Lower lobe of right lung (tissue), 2 donors: ENCODE measurements at places on chromosomes 7 and 10. TPM values are rescaled to one million over a fixed set of nuclear protein-coding genes. Genes with fewer than 3 reads are reported as not detected.

GRCh38 chr7:156604311-156604710 is 36.3 kb upstream of the RNF32 start:
- no peaks in the 10 kb centered on the region for H3K36me3 ChIP-seq
- no peak overlapping the region for H3K4me3 ChIP-seq
- H3K4me1 ChIP-seq, result peaks cover 13% of the 10 kb centered on the region
- DNase-seq, result no peak
- H3K27me3 ChIP-seq, result no peaks in the 10 kb centered on the region

- no peaks in the 10 kb centered on the region for H3K36me3 ChIP-seq
- H3K4me3 ChIP-seq, result no peak overlapping the region
- no peaks in the 10 kb centered on the region for H3K27me3 ChIP-seq
- no peak for DNase-seq
- no peak overlapping the region for H3K27ac ChIP-seq
- no peaks in the 10 kb centered on the region for H3K4me1 ChIP-seq
Observed at GRCh38 chr10:109823196-109823595, 100.1 kb downstream of the XPNPEP1 start.

GRCh38 chr10:133039107-133039802 is 48.5 kb upstream of the ADGRA1 start:
- H3K4me1 ChIP-seq, result no peaks in the 10 kb centered on the region
- no peaks in the 10 kb centered on the region for H3K36me3 ChIP-seq
- DNase-seq, result no peak

DNA sequence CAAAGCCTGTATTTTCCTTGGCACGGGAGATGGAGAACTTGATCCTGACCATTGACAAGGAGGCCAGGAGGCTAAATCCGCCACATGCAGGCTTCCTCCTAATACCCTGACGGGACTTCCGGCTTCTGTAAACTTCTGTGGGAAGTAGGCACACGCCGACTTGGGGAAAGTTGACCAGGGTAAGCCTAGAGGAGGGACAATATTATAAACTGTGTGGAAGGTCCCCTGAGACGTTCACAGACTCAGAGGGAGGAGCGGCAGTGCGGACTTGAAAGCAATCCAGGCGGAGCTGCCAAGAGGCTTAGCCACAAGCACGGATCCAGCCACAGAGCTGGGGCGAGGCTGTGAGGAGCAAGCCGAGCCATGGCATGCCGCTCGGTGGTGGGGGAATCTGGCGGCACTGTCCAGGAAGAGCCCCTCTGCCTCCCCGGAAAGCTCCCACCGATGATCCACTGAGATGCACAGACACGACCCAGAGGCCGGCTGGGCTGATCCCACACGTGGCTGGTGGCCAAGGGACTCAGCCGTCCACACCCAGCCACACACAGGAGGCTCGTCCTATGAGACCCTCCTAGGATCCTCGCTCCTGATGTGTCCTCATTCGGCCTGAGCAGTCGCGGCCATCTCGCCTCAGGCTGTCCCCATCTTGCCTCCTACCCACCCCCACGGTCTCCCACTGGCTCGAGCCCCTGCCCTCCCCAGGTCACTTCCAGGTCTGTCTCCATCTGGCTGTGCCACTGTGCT is 40.0 kb upstream of the INSIG1 start:
- H3K36me3 ChIP-seq, result no peaks in the 10 kb centered on the region
- no peak for DNase-seq
- H3K27ac ChIP-seq, result no peak overlapping the region
- H3K4me3 ChIP-seq, result no peak overlapping the region

DNA sequence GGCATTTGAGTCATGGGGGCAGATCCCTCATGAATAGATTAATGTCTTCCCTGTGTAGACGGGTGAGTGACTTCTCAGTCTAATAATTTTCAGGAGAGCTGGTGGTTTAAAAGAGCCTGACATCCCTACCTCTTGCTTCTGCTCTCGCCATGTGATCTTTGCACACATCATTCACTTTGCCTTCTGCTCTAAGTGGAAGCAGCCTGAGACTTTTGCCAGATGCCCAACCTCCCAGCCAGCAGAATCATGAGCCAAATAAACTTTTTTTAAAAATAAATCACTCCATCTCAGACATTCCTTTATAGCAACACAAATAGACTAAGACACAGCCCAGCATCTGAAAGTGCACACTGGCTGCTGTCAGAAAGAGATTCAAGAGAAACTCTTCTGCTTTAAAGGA is 155.2 kb downstream of the ZNF365 start:
- H3K4me3 ChIP-seq, result no peak overlapping the region
- H3K27ac ChIP-seq, result no peak overlapping the region
- no peaks in the 10 kb centered on the region for H3K36me3 ChIP-seq
- DNase-seq, result no peak
- H3K4me1 ChIP-seq, result peaks cover 7% of the 10 kb centered on the region
- no peaks in the 10 kb centered on the region for H3K27me3 ChIP-seq

The MARVELD1 gene
- total RNA-seq, result 36.5 TPM

DNA sequence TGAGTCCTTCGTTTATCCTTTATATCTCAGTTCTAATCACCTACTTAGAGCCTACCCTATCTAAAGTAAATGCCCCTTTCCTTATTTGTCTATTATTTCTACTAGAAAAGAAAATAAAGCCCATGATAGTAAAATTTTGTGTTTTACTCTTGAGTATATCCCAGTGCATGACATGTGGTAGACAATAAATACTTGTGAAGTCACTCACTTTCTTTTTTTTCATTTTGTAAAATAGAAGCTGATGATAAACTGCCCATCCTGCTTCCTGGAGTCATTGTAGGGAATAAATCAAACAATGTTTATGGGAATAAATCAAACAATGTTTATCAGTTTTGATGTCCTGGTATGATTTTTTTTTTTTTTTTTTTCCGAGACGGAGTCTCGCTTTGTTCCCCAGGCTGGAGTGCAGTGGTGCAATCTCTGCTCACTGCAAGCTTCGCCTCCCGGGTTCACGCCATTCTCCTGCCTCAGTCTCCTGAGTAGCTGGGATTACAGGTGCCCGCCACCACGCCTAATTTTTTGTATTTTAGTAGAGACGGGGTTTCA is 36.1 kb downstream of the BTRC start:
- DNase-seq, result no peak
- H3K27ac ChIP-seq, result no peak overlapping the region
- no peaks in the 10 kb centered on the region for H3K36me3 ChIP-seq

The ANLN gene
- total RNA-seq, result 3.9 TPM

DNA sequence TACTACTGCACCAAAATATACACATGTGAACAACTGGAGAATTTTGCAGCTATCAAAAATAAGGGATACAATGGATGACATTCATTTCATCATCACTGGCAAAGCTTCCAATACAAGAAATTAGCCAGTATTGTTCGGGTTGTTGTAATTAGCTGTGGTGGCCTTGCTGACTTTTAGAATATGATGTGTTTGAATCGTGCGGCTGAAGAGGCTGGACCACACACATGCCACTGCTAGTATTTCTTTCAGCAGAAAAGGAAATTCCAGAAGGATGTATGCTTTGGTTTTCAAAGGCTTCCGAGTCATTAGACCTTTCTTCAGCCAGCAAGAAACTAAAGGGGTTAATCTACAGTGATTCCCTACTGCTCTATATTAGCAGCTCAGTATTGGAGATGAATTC is 16.6 kb downstream of the RPP38 start:
- H3K27ac ChIP-seq, result no peak overlapping the region
- H3K27me3 ChIP-seq, result no peaks in the 10 kb centered on the region
- H3K4me3 ChIP-seq, result no peak overlapping the region
- H3K36me3 ChIP-seq, result peaks cover 56% of the 10 kb centered on the region
- H3K4me1 ChIP-seq, result no peaks in the 10 kb centered on the region
